ENCODE measurements at places on chromosomes 7 and 10.

DNA sequence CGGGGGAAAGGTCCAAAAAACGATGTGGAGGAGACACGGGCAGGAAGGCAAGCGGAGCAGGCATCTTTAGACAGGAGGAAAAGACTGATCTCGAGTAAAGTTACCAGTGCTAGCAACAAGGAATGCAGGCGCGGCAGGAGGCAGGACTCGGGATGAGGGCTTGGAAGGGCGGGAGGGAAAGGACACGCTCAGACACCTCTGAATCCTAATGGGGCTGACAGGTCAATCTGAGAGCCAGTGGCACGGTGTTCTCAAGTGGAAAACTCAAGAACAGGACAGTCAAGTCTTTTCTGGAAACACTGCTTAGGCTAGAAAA lies 155.3 kb upstream of the COBL start:
- DNase-seq = no peak

- DNase-seq = no peak
Measured at GRCh38 chr7:114085313-114085591, 166.4 kb upstream of the PPP1R3A start.

DNA sequence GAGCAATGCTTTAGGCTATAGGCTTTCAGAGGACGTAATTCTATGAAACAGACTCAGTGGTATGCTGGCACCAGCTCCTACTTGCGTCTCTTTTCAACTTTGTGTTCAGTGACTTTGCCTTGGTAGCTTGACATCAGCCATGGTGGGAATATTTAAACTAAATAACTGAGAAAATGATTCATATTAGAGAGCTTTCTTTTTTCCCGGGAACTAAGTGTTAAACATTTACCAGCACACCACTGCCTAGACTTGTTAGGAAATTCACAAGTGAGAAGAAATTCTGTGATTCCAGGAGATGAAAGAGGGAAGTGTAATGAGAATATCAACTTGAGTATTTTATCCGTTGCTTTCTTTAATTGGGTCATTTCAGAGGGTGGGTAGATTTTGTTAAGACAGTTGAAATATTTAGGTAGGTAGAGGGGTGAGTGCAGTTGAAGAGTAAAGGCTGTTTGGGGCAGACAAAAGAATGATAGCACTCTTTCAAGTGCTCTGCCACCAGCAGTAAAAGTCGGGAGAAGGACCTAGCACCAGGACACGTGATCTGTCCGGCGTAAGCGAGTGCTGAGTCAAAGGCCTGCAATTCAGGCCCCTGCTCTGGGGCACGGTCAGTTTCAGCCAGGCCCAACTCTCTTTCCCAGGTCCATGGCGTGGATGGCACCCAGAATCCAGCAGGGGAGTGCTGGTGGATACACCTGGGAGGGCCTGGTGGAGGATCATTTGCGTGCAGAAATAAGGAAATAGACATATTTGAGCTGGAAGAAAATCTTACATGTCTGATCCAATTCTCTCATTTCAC lies 206.3 kb downstream of the SNX10 start:
- no peak for DNase-seq

DNA sequence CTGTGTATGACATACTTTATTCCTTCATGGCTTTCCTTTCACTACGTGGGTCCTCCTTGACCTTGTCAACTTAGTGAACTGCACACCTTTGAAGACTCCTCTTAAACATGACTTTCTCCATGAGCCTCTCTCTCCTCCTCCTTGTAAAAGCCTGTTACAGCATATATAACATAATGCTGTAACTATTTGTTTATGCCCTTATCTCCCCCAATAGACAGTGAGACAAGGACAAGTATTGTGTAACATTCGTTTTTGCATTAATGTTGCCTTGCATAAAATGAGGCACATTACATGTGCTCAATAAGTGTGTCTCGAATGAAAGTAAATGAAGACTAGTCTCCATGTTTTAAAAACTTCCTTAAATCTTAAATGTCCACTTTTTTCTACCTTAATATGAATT lies 4.3 kb upstream of the LAMB1 start:
- no peak for DNase-seq

GRCh38 chr10:75959209-75959608 lies 527.8 kb downstream of the LRMDA start:
- no peak for DNase-seq

GRCh38 chr7:2399848-2400587 lies 3.4 kb upstream of the CHST12 start:
- peak; percentile 100 for DNase-seq

GRCh38 chr10:125882596-125882995 lies 1.5 kb upstream of the DHX32 start:
- DNase-seq = no peak

DNA sequence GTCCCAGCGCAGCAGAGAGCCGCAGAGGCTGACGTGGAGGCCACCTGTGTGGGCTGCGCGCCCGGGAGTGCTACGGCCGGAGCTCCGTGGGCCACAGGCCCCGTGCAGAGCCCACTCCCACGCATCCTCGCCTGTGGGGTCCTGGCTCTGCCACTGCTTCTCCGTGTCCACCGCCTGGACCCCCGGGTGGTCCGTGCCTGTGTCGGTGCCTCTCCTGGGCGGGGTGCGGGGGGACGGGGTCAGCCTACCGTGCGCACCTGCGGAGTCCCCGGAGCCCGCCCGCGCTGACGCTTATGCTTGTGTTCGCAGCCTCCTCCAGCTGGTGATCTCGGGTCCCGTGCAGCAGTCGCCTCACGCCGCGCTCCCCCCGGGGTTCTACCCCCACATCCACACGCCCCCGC lies 7.8 kb upstream of the ZNF853 start:
- no peak for DNase-seq

GRCh38 chr10:59960751-59961150 lies 54.4 kb upstream of the CCDC6 start:
- no peak for DNase-seq

- no peak for DNase-seq
Measured at GRCh38 chr10:33321516-33321915, 13.0 kb downstream of the NRP1 start.

GRCh38 chr10:13844651-13845050 lies 257.9 kb downstream of the PRPF18 start:
- no peak for DNase-seq

DNA sequence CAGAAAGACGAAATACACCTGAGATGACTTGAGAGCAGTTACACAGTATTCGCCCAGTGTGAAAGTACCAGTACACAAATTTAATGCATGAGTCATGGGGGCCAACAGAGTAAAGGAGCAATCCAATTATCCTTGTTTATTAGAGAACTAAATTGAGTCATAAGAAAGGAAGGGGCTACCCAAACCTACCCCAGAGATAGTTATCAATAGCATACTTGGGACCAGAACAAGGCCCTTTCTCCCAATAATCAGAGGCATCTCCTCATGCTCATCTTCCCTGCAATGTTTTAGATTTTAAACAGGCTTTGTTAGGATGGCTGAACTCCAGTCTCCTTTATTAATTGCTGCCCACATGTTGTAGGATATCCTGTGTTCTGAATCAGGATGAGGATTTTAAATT lies 239.7 kb upstream of the LRGUK start:
- DNase-seq = no peak

GRCh38 chr10:34384372-34384771 lies 430.7 kb downstream of the PARD3 start:
- no peak for DNase-seq

DNA sequence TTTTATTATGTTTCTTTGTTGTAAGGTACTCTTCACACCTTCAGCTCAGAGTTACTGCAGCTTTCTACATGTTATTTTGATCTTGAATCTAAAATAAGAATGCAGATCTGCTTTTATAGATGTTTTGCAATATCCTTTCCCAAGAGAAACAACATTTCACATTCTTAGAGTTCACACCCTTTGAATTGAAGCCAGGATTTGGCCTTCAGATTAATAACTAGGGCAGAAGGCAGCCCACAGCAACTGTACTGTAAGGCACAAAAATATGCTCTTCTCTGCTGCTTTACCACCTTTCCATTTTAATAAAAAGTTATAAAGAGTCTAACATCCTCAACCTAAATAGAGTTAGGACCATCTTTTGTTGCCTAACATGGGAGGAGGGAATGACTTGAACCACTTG lies 224.7 kb downstream of the LHFPL3 start:
- no peak for DNase-seq

- DNase-seq = no peak
Measured at GRCh38 chr10:43963793-43964425, 315.2 kb upstream of the ZNF32 start.

- no peak for DNase-seq
Measured at GRCh38 chr10:128280271-128280670, 154.0 kb upstream of the MKI67 start.

GRCh38 chr10:69285699-69286098 lies 7.4 kb downstream of the HK1 start:
- DNase-seq = no peak

GRCh38 chr7:33744293-33745075 lies 160.9 kb upstream of the BMPER start:
- DNase-seq = peak; percentile 10

DNA sequence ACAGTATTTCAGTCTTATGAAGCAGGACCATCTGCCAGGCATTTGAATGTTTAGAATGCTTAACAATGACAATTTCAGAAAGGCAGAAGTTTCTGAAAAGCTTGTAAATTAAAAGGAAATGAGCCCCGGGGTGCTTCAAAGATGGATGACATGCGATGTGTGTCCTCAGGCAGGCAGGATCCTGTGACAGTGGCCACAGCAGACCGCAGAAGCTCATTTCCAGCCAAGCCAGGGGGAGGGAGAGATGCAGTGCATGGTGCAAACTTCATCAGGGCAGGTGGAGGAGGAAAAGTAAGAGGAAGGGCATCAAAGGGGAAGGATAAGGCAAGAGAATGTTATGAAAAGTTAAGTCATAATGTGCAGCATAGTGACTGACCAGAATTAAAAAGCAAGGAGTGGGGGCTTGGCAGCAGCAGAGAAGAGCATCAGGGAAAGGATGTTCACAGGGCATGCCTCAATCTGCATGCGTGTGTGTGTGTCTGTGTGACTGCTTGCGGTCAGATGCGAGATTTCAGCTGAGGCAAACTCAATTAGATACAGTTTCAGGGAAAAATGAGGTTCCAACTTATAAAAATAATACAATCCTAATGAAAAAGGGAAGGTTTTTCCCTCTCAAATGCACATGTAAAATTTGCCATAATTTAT lies 173.7 kb downstream of the COBL start:
- no peak for DNase-seq

DNA sequence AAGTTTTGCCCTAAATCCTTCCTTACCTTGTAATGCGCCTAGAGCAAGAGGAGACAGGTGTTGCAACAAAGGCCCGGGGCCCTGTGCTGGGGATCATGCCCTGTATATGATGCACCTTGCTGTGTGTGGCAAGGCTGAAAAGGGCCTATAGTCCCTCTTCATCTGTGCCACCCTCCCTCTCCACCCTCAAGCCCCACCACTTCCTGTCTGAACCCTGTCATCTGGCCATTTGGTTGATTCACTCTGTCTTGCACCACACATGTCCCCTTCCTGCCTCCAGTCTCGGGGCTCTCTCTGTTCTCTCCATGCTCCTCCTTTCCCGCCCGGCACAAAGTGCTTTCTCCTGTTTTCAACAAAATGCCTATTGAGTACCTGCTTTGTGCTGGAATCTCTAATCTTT lies 11.5 kb upstream of the MALSU1 start:
- peak; percentile 79 for DNase-seq

- DNase-seq = no peak
Measured at GRCh38 chr10:132646443-132647097, 109.0 kb downstream of the INPP5A start.
